ENCODE measurements at places on chromosomes 7 and 10.

- H3K27me3 ChIP-seq = no peaks in the 10 kb centered on the region
- no peaks in the 10 kb centered on the region for H3K4me1 ChIP-seq
- H3K36me3 ChIP-seq = no peaks in the 10 kb centered on the region
- no peak overlapping the region for H3K4me3 ChIP-seq
- H3K27ac ChIP-seq = no peak overlapping the region
Observed at GRCh38 chr7:121436688-121437087, 40.6 kb upstream of the FAM3C start.

- H3K4me1 ChIP-seq = no peaks in the 10 kb centered on the region
- DNase-seq = no peak
Observed at GRCh38 chr7:1592299-1592871, 22.6 kb upstream of the PSMG3 start.

GRCh38 chr7:92835261-92835850 is 1.0 kb downstream of the CDK6 start:
- H3K27ac ChIP-seq = peak overlapping the region; percentile 74
- H3K27me3 ChIP-seq = peaks cover 16% of the 10 kb centered on the region
- no peaks in the 10 kb centered on the region for H3K36me3 ChIP-seq
- H3K4me1 ChIP-seq = peaks cover 15% of the 10 kb centered on the region

- no peaks in the 10 kb centered on the region for H3K4me1 ChIP-seq
- H3K27ac ChIP-seq = no peak overlapping the region
- no peaks in the 10 kb centered on the region for H3K27me3 ChIP-seq
- DNase-seq = no peak
- peaks cover 3% of the 10 kb centered on the region for H3K36me3 ChIP-seq
Observed at GRCh38 chr10:60082744-60083344, 176.5 kb upstream of the CCDC6 start.

DNA sequence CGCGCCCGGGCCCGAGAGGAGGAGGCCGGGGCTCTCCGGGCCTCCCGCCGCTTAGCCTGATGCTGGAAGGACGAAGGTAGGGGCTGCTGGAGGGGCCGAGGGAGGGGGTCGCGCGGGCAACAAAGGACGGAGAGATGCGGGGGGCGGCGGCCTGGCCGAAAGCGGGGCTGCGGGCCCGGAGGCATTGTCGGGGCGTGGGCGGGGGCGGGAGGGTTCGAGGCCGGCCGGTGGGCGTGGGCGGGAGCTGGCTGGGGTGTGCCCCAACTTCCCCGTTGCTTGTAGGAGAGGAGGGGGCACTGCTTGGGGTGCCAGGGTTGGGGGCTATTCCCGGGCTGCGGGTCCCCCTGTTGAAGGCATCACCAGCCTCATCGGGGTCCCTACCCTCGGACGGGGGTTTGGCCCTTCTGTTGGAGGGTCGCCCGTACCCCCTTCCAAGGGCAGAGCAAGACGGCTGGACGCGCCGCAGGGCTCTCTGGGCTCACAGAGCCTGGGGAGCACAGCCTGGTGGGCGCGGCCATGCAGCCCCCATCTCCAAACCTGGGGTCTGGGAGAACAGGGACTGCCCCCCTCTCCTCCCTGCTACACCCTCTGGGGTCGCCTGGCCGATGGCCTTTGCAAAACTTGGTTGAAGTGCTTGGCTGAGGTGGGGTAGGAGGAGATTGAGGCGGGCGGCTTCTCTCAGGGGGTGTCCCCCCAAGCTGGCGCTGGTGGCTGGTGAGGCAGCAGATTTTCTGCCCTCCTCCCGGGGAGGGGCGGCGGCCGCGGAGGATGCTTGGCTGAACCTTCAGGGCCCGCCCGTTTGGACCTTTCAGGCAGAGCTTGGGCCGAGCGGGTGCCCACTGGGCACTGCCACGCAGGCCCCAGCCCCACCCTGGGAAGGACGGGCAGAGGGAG is 699 bp downstream of the CLIP2 start:
- no peaks in the 10 kb centered on the region for H3K36me3 ChIP-seq
- H3K4me1 ChIP-seq = peaks cover 4% of the 10 kb centered on the region
- peak; percentile 61 for DNase-seq

- H3K27ac ChIP-seq = no peak overlapping the region
- H3K4me1 ChIP-seq = no peaks in the 10 kb centered on the region
- no peak overlapping the region for H3K4me3 ChIP-seq
- no peaks in the 10 kb centered on the region for H3K36me3 ChIP-seq
Observed at GRCh38 chr10:98012644-98013043, 17.8 kb downstream of the CRTAC1 start.

- H3K4me3 ChIP-seq = no peak overlapping the region
- no peak for DNase-seq
- no peaks in the 10 kb centered on the region for H3K4me1 ChIP-seq
- no peak overlapping the region for H3K27ac ChIP-seq
Observed at GRCh38 chr7:24842449-24843241, 85.4 kb upstream of the GSDME start.

GRCh38 chr7:93851536-93851935 is 39.0 kb downstream of the TFPI2 start:
- H3K27me3 ChIP-seq = peaks cover 5% of the 10 kb centered on the region
- no peak for DNase-seq
- H3K27ac ChIP-seq = no peak overlapping the region
- H3K4me1 ChIP-seq = no peaks in the 10 kb centered on the region
- no peak overlapping the region for H3K4me3 ChIP-seq

All from psoas muscle (tissue), 8 donors.